HT-29 (cell line): ENCODE measurements at places on chromosomes 6 and 20. TPM values are rescaled to one million over a fixed set of nuclear protein-coding genes. Genes with fewer than 3 reads are reported as not detected.

DNA sequence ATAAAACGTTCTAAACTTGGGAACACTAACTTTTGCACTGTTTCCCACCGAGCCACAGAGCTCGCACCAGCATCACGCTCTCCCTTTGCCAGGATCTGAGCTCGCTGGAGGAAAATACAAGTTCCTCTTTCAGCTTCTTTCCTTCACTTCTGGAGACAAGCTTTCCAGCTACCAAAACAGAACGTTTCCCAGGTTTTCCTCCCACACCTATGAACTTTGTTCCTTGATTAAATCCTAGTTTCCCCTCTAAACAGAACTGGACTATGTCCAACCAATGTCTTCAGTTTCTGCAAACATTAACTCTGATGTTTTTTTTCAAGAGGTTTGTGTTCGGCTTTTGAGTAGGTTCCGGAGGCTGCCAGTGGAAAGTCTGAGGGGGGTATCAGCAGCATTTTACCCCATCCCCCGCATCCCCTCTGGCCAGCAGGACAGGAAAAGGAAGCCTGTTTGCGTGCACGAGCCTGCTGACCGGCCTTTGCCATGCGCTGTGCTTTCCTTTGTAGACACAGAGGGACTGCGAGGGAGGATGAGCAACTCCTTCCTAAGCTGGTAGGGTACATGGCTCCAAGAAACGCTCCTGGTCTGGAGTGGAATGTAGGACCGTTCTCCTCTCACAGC is 135.5 kb downstream of the LY86 start:
- peak; percentile 45 for DNase-seq

GRCh38 chr6:150634176-150634963 is 34.7 kb downstream of the PLEKHG1 start:
- DNase-seq = no peak

- DNase-seq = no peak
Measured at GRCh38 chr6:163485388-163485851, 70.9 kb downstream of the QKI start.

- DNase-seq = no peak
Measured at GRCh38 chr6:132194529-132194928, 206.7 kb downstream of the MOXD1 start.

DNA sequence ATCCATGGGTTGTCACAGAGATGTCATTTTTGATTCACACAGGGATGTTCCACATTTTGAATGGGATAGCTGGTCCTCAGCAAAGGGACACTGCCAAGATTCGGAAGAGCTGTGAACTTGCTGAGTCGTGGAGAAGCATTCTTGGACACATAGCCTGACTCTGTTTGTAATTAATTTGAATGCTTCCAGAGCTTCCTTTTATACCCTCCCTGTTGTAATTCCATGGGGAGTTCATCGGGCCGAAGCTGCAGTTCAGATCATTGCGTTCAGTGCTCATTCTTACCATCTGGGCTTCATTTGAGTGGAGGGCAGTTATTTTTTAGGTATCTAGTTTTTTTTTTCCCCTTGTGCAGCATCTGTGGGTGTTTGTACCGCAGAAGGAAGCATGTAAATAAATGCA is 126.5 kb downstream of the SLC24A3 start:
- DNase-seq = no peak

- peak; percentile 29 for DNase-seq
Measured at GRCh38 chr20:3208786-3209256, 477 bp upstream of the ITPA start.

DNA sequence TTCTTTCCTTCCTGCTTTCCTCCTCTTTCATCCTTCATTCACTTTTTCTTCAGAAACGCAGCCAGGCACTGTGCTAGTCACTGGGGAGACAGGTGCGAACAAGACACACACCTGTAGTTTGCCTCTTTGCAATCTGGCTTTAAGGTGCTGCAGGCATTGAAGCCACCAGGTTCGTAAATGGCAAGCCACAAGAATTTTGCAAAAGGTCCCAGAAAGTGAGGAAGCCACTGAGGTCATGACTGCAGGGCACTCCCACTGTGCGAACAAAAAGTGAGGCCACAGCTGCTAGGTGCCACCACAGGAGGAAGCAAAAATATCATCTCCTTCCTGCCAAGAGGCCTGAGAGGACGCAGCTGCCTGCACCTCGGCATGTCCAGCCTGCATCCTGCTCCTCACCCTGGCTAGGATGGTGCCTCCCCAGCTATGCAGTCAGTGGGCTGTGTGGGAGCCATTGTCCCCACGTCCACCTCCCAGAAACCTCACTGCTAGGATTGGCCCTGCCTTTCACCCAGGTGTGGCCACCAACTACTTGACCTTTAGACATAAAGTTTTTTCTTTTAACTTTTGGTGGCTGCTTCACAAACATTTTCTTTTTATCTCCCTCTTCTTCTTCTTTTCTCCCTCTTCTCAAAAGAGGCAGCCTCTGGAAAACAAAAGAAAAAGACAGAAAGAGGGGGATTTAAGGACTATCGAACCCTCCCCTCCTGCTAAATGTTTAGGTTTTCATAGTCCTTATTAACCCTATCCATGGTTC is 230.8 kb downstream of the BCAS1 start:
- DNase-seq = peak; percentile 69

DNA sequence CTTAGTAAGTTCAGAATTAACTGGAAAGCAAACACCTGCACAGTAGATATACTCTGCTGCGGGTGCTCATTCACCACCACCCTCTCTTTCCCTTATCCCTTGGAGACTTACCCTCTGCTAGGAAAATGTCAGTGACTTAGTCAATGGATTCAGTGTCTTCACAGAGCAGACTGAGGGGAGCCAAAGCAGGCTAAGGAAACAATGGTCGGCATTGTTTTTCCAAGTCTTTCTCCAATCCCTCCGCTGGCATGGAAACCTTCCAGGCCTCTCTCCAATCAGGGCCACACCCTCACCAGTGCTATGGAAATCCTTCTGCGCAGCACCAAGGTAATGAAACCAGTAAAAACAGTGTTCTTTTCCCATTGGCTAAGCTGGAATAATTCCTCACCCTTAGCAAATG is 531.2 kb downstream of the TFAP2B start:
- DNase-seq = no peak

DNA sequence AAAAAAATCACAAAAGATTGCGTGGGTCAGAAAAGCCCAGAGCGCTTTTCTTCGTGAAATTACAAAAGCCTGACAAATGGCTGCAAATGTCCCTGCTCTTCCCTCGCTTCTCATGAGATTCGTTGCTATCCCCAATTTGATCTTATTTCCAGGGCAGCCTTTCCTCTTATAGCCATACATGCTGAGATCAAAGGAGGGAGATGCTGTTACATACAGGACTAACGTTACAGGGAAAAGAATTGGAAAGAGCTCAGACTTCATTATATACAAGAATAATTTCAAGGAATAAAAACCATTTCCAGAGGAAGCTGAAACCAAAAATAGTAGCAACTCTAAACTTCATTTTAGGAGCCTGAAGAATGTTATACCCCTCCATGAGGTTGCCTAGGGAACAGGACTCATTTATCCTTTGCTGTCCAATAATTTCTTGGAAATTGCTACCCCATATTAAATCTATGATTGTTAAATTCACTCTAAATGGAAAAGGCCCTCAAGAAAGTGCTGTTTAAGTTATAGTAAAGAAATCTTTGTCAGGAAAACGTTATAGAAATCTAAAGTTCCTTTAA is 81.0 kb downstream of the METTL24 start:
- no peak for DNase-seq

GRCh38 chr20:49610691-49611538 is 43.0 kb upstream of the PTGIS start:
- DNase-seq = peak; percentile 98

- no peak for DNase-seq
Measured at GRCh38 chr6:33567836-33568235, 12.2 kb downstream of the BAK1 start.

DNA sequence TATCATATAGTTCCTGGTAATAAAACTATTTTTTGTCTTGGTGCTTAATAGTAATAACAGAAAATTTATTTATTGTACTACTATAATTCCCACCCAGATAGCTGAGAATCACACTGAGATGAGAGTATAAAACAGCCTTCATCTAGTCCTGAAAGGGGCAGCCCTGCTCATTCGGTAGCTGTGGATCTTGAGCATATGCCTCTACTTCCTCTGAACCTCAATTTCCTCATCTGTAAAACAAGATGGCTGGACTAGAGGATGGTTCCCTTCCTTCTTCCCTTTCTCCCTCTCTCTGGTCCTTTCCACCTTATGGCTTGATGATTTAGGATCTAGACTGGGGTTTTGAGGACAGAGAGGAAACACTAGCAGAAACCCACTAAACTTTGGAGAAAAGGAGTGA is 15.0 kb downstream of the FKBP5 start:
- DNase-seq = no peak

DNA sequence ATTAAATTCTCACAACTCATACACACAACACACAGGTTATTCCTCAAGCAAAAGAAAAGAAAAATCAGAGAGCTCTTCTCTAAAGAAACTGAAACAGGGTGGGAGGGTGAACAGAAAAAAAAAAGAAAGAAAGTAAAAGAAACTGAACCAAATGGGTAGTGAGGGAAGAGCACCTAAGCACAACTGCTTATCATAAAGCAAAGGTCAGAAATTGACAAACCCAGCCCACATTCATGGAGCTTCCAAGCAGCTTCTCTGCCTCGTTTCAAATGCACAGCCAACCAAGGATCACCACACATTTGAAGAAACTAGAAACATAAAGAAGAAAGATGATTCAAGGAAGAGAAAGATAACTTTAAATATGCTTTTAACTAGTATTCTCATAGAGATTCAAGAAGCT is 90.5 kb downstream of the RNGTT start:
- no peak for DNase-seq

DNA sequence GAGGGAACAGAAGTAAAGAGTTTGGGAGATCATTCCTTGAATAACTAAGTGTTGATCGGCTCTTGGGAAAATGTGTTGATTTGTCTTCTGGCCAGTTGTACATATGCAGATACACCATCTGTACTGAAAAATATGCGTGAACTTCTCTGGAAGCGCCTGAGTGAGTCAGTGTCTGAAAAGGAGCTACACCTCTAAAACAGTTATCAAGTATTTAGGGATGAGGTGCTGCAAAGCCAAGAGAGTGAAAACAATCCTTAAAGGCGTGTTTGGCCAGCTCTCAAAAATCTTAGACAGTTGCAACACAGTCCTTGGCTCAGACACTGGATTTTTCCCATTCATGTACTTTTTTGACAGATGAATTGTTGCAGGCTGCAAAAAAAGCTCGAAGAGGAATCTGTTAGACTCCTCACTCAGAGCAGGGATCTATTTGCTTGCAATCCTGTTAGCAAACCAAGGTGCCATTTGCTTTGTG is 61.3 kb downstream of the BMP6 start:
- DNase-seq = no peak

DNA sequence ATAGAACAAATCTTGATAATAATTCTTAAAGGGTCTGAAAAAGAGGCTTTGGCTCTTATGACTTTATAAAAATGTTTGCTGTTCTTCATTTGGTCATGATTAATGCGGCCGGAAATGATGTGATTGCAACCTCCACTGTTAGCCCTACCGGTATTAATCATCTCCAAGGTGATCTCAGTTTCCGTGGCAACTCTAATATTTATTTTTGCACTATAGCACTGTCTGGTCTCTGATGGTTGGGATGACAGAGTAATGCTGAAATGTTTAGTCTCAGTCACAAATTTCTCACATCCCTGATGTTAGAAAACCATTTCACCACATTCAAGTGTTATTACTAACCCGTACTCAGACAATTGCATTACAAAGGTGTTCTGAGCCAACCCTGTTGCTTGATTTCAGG is 87.4 kb downstream of the TMEM200A start:
- DNase-seq = no peak

DNA sequence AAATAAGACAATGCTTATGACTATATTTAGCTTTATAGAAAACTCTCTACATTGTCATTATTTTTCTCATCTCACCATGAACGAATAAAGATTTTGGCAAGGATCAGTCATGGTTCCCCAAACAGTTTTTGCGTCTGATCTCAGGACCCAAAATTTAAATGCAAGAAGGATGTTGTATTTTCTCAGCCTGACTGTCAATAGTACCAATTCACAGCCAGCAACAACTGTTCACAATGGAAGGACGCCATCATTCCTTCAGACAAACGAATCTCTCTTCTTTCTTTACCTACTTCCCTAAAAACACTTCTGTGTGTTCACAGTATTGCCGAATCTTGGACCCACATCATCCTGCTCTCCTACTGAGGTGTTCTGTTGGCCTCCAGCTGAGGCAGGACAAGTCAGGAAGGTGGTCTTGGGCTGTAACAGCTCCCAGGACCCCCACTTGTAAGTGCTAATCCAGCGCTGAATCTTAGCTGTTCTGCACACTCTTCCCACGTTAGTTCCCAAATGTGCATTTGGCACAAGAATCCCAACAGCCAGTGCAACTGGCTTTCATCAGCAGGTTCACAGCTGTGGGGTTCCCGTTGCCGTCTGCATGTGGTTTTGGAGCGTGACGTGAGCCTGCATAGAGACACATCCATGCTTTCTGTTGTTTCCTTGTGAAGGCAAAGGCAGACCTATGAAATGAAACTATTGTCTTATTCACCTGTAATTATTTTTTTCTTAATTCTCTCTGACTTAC is 600.0 kb downstream of the QKI start:
- no peak for DNase-seq

GRCh38 chr20:12827816-12828385 is 180.9 kb upstream of the SPTLC3 start:
- no peak for DNase-seq

GRCh38 chr6:38287487-38287886 is 352.2 kb downstream of the BTBD9 start:
- DNase-seq = no peak

RBPJL gene
- not detected in 2 replicates for total RNA-seq

ALDH5A1 gene
- total RNA-seq = 2.3 and 3.8 TPM in 2 replicates

CLPSL2 gene
- total RNA-seq = not detected in 2 replicates

PPP1R3D gene
- total RNA-seq = 12.3 and 13.9 TPM in 2 replicates

XKR7 gene
- not detected in 2 replicates for total RNA-seq

SOX18 gene
- total RNA-seq = not detected in 2 replicates

CARMIL1 gene
- total RNA-seq = 16.8 and 17.6 TPM in 2 replicates

DEF6 gene
- 2.0 and 3.2 TPM in 2 replicates for total RNA-seq
